ENCODE measurements at places on chromosomes 5 and 9. TPM values are rescaled to one million over a fixed set of nuclear protein-coding genes. Genes with fewer than 3 reads are reported as not detected.

The FANCG gene
- total RNA-seq: 13.9 TPM

The INSL4 gene
- total RNA-seq: not detected

The FBLL1 gene
- total RNA-seq: not detected

The IER5L gene
- total RNA-seq: 8.7 TPM

The HMHB1 gene
- not detected for total RNA-seq

The COL23A1 gene
- 1.2 TPM for total RNA-seq

All from lower lobe of right lung (tissue), 2 donors.